IMR-90 (cell line): ENCODE measurements at places on chromosomes 16 and 17.

GRCh38 chr17:35048685-35049379 lies 14.7 kb downstream of the RFFL start:
- no peak for DNase-seq

GRCh38 chr17:64037802-64038201 lies 17.4 kb upstream of the ICAM2 start:
- DNase-seq: no peak

DNA sequence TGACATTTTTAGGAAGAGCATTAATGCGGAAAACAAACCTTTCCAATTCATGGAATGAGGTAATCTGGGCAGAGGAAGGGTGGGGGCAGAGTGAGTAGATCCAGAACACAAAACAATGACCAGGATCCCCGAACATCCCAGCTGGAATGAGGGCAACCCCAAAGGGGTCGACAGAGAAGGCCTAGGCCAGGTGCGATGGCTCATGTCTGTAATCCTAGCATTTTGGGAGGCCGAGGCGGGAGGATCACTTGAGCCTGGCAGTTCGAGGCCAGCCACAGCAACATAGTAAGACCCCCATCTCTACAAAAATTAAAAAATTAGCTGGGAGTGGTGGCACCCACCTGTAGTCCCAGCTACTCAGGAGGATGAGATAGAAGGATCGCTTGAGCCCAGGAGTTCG lies 64.7 kb downstream of the ZFHX3 start:
- no peak for DNase-seq

DNA sequence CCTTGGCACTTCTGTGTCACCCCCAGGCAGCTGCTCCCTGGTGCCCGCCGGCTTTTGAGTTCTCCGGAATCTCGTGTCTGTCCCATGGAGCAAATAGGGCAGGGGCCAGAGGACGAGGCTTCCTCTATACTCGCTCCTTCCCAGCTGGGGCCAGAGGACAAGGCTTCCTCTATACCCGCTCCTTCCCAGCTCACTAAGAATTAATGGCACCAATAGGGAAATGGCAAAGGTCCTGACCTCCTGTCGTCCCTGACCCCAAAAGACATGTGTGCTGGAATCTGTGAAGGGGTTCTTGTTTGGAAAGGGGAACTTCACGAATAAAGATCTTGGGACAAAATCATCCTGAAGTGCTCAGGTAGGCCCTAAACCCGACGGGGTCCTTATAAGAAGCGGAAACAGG lies 7.6 kb downstream of the SGSH start:
- no peak for DNase-seq

GRCh38 chr16:69179328-69180010 lies 7.5 kb upstream of the SNTB2 start:
- DNase-seq: peak; percentile 84

DNA sequence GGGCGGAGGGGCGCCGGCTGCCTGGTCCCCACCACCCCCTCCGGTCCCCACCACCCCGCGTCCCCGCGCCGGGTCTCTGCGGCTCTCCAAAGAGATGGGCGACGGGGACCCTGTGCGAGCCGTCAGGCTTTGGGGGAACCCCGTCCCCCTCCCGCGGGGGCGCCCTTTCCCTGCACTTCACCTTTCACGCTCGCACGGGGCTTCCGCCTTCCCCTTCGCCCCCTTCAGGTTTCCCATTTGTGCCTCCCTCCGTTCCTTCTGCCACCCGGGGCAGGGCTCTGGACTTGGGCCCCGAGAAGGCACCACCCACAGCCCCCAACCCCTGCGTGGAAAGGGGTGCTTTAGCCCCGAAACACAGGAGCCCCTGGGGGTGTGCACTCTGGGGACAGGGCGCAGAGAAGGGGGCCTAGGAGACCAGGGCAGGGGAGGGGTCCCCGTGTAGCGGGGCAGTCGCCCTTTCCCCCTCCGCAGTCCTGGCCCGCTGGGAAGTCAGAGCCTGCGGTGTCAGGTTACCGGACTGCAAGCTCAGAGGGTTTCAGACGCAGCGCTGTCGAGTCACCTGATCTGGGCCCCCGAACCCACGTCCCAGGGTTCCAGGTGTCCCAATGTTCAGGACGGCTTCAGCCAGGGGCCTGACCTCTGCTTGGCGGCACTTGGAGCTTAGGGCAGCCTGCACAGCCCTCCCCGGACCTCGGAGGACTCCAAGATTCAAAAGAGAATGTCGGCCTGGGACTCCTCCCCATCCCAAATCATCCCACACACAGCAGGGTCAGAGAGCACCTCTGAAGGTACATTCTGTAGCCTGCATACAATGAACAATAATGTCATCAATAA lies 6.7 kb upstream of the CCDC92B start:
- no peak for DNase-seq

GRCh38 chr17:68840073-68840472 lies 115.1 kb downstream of the ABCA8 start:
- no peak for DNase-seq

GRCh38 chr17:60107526-60108257 lies 29.0 kb upstream of the HEATR6 start:
- DNase-seq: no peak

DNA sequence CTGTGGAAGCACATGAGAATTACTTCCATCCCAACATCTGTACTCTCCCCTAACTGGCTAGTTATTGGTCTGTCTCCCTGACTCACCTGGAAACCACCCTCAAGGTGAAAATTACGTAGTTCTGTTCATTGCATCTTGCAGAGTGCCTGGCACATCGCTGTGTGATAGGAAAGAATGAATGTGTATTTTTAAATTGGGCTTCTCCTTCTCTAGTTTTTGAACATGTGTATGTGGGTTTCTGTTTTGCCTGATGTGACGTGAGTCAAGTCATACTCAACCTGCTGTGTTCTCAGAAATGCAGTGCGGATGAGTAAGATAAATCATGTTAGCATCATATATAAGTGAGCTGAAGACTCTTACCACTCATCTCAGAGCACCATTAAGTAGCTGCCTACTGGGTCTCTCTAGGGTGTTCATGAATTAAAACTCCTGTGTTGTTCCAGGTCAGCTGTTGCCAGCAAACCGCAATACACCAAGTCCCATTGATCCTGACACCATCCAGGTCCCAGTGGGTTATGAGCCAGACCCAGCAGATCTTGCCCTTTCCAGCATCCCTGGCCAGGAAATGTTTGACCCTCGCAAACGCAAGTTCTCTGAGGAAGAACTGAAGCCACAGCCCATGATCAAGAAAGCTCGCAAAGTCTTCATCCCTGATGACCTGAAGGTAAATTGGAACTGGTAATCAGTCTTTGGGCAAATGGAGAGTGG lies 50.2 kb downstream of the HLF start:
- no peak for DNase-seq

DNA sequence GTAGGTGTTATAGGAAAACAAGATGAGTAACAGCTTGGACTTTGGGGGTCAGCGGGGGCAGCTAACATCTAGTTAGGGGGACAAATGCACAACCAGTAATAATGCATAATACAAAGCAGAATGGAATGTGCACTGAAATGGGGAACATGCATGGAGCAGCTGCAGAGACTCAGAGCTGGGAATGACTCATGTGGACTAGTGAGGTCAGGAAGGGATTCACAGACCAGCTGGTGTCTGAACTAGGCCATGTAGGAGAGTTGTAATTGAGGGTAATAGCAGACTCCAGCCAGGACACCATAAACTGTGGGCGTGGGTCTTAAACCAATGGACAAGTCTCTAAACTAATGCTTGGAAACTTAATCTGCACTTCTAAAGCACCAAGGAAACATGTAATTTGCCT lies 176.8 kb upstream of the ASIC2 start:
- DNase-seq: peak; percentile 83

- peak; percentile 18 for DNase-seq
Measured at GRCh38 chr17:7363311-7363710, 8.4 kb downstream of the TMEM95 start.

- peak; percentile 25 for DNase-seq
Measured at GRCh38 chr16:19884611-19885450, at the start of gene GPRC5B. TSS of gene GPRC5B (minus strand) at chr16:19884848. CDS start at chr16:19872845, 12,003 bp downstream.

DNA sequence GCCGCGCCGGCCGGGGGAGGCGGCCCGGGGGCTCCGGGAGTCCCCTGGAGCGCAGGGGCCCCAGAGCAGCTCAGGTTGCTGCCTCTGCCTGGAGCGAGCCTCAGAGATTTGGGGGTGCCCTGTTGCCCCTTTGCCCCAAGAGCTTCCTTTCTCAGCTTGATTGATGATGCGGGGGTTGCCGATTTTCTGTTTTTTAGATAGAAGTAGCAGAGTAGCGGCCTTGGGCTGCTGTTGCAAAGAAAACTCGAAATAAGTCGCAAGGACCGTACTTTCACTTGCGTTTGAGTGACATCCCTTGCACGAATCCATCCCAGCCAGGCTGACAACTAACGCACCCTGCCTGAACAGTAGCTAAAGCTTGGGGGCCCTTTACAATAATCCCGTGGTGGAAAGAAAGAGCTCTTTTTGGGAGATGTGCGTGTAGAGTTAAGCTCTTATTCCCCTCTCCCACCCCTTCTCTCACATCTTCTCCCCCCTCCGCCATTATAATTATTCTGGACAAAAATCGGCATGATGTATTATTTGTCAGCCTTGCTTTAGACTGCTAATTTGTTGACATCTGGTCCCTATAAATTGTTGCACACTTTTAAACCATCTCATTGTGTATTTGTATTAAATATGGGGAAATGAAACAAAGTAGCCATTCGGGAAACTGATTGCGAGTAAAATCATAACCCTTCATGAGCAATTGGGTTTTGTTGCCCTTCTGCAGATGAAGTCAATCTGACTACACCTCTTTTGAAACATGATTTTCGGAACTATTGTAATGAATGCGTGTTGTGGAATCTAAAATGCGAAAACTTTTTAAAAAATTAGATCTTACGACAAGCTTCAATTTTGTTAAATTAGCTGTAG lies 873 bp downstream of the USP10 start:
- peak; percentile 29 for DNase-seq

GRCh38 chr16:12881182-12881581 lies 20.2 kb upstream of the SHISA9 start:
- DNase-seq: no peak

GRCh38 chr16:79269211-79269863 lies 331.2 kb downstream of the MAF start:
- no peak for DNase-seq

- no peak for DNase-seq
Measured at GRCh38 chr17:39735882-39736281, 1.9 kb upstream of the GRB7 start.

GRCh38 chr17:10072556-10073425 lies 125.6 kb downstream of the GAS7 start:
- no peak for DNase-seq

GRCh38 chr16:88561485-88562359 lies 8.5 kb upstream of the ZC3H18 start:
- DNase-seq: peak; percentile 43

GRCh38 chr17:34997355-34997862 lies 17.1 kb downstream of the LIG3 start:
- DNase-seq: peak; percentile 87

- no peak for DNase-seq
Measured at GRCh38 chr17:71398800-71399219, 722.0 kb upstream of the SOX9 start.

GRCh38 chr17:41666708-41667279 lies 21.9 kb upstream of the EIF1 start:
- peak; percentile 61 for DNase-seq

- DNase-seq: peak; percentile 68
Measured at GRCh38 chr17:60154616-60155426, 5.0 kb downstream of the CA4 start.

DNA sequence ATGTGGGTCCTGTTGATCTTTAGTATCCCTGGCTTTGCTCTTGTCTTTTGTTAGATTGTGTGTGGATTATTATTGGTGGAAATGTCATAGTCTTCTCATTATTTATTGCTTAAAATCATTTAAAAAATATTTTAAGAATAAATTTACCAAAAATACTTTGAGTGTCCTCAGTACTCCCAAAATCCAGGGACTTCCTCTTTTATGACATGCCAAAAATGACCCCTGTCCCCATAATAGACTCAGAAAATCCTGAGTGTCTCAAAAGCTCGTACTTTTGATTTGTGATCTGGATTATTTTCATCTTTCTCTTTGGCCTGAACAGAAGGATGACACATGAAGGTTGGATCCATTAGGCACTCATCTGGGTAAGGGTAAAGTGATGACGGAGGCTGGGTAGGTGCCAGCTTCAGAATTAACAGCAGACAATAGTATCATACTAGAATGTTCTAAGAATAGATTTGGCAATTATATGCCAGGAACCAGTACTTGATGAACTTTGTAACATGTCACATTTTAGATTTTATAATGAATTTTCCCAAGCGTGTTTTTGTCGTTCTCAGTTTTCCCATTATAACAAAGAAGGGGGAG lies 602.2 kb upstream of the CDH8 start:
- DNase-seq: no peak

GRCh38 chr17:16351831-16352230 lies 1.4 kb downstream of the CENPV start:
- DNase-seq: peak; percentile 75

DNA sequence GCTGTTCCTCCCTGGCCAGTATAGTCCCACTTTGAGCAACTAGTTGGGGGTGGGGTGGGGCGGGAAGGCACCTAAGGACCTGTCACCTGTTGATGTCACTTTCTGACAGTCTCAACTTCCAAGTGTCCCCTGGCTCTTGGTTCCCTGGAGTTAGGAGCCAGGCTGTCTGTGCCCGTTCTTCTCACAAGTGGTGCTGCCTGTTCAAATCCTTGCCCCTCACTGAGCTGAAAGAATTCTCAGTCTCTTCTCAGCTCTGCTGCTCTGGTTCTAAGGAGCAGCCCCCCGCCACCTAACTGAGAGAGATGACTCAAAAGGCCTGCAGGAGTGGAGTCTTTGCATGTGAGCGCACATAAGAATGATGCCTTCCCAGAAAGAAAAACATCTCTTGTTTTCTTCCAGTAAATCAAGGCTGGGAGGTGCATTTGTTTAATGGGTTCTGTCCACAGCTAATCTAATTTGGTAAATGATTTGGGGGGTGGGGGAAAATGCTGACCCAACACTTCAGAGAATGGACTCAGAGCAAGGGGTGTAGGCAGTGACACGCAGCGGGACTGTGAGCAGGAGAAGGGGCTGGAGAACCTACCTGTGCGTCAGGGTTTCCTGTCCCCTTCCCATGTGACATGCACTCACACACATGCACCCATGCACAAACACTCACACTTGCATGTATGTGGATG lies 78.2 kb upstream of the NLRP1 start:
- no peak for DNase-seq

GRCh38 chr17:64269687-64270649 lies 6.9 kb upstream of the TEX2 start:
- DNase-seq: no peak

GRCh38 chr16:47072158-47072557 lies 71.6 kb downstream of the NETO2 start:
- DNase-seq: no peak

- no peak for DNase-seq
Measured at GRCh38 chr17:70447588-70447987, 278.3 kb downstream of the KCNJ2 start.
